ENCODE measurements at places on chromosomes 2 and 18.
A peak's percentile ranks its signal among the peaks of the same experiment; 100 is the strongest.

GRCh38 chr2:174634130-174635014 is 36.8 kb upstream of the WIPF1 start:
- DNase-seq, result peak; percentile 86

DNA sequence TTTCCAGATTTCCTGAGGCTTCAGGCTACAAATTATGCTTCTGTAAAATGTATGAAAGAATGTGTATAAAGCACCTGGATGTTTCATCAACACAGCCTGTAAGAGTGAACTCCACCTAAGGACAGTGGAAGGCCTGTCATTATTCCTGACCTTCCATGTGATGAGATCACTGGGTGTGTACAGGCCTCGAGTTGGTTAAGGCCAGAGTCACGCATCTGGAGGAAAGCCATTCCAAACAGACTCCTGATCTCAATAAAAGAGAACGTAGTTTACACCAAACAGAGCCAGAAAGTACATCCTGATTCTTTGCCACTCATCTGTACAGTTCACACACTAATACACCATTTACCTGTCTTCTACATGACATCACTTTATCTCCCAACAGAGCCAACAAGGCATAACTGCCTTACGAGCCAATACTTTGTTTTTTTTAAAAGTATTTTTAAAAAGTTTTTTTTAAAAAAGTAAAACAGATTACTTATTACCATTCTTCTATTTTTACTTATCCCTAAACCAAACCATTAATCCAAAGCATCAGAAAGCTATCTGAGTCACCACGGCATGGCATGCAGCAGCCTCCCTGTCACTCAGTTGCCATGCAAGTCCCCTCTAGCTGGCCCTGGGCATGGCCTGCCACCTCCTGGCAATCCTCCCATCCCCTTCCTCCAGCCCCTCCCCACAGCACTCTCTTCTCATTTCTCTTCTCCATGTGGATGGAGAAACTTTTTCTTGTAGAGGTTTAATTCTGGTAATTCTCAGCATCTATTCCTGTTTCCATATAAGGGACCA is 78.8 kb upstream of the TFCP2L1 start:
- DNase-seq, result no peak

GRCh38 chr2:217981971-217982370 is 20.8 kb downstream of the TNS1 start:
- DNase-seq, result no peak

DNA sequence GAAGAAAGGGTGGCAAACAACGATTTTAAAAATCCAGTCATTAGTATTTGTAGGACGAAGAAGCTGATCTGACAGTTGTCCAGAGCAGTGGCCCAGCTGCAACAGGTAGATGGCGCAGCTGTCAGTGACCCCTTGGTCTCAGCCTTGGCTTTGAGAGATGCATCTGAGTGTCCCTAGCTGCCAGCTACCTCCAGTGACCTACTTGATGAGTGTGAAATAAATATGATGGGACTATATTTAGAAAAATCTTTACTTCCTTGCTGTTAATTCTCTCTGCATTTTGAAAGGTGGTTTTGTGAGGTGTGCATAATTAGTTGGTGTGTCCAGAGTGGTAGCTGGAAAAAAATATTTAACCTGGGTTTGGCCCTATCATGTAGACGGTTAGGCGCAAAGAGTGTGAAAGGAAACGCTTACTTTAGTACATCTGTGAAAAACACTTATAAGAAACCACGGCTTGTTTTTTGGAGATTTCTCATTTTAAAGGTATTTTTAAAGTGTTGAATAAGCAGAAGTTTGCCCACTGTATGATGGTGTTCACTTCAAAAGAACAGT is 963 bp downstream of the INPP1 start:
- peak; percentile 41 for DNase-seq

- DNase-seq, result peak; percentile 82
These were observed 5.0 kb upstream of the TET3 start for GRCh38 chr2:73979686-73980085.

DNA sequence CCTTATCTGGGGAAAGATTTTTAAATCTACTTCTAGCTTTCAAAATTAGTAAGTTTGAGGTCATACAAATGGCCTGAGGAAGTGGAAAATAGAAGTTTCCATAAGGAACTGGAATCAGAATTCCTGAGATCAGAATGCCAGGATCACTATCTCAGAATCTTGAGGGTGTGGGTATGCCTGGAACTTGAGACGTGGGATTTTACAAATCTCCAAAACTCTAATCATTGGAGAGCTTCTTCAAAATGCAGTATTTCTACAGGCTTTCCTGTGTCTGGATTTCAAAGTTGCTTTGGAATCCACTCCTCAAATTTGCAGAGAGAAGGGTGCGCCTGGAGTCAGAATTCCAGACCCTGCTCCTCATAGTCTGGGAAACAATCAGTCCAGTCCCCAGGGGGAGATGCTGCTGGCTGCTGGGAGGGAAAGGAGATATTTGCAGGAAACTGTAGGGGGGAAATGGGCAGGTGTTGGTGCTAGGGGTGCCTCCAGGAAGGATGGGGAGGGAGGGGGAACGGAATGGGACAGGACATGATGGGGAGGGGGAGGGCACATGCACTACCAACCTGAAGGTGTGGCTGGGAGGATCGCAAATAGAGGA is 31.0 kb upstream of the CATIP start:
- no peak for DNase-seq

GRCh38 chr18:78602430-78602829 is 377.2 kb upstream of the SALL3 start:
- no peak for DNase-seq

Measured in inflammatory macrophage (primary cell).